ENCODE measurements at places on chromosomes 2 and 18.
A peak's percentile ranks its signal among the peaks of the same experiment; 100 is the strongest.

- no peak for DNase-seq
Measured at GRCh38 chr2:103977668-103978067, 876.2 kb upstream of the POU3F3 start.

DNA sequence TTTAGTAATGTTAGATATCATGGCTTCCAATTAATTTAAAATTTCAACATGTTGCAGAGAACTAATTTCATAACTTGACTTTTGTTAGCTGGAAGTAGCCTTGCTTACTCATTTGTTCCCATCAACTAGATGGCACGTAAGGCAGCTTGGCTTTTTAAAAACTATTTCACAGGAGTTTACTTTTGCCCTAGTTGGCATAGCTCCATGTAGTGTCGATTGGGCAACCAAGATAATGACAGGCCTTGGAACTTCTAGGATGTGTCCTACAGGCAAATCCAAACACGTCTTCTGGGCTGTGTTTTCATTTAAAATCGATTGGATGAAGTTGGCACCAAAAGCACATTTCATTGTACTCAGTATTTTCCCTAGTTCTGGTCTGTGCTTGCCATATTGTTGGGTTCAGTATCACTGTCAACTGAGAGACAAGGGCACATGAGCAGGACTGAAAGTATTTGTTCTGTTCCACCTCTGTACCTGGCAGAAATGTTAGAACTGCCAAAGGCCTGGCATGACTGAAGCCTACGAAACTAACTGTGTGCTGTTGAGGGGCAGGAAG lies 29.4 kb downstream of the HADHB start:
- DNase-seq, result peak; percentile 65

DNA sequence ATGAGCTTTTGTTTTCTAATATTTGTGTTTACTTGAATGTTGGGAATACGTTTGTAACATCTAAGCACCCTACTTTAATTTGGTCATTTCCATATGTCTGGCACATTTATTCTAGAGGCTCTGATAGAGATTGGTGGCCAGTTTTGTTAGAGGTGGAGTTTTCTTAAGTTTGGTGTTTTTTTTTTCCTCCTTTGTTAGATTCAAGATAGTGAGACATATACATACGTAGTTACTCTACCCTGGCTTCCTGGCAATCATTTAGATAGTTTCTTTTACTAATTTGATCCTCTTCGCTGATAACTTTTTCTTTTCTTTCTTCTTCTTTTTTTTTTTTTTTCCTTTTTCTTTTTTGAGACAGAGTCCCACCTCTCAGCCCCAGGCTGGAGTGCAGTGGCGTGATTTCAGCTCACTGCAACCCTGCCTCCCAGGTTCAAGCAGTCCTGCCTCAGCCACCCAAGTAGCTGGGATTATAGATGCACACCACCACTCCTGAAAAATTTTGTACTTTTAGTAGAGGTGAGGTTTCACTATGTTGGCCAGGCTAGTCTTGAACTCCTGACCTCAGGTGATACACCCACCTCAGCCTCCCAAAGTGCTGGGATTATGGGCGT lies 26.6 kb downstream of the SMCHD1 start:
- DNase-seq, result no peak

- DNase-seq, result no peak
Measured at GRCh38 chr2:175154661-175155082, 13.3 kb downstream of the ATF2 start.

DNA sequence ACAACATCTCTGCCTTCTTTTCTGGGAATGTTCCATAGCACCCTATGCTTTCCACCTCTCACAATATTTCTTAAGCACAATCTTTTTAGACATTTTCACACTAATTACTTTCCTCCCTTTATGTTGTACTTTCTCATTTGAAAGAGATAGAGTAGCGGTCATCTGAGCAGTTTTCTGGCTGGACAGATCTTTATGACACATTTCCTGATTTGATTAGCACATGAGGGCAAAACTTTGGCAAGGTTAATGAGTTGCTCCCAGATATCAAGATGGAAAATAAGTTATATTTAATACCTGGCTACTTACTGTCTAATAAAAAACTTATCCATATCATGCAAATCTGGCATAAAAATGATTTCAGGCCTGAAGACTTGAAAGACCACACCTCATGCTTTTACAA lies 723.9 kb downstream of the SOCS6 start:
- DNase-seq, result no peak

GRCh38 chr2:154771664-154772284 lies 73.3 kb downstream of the KCNJ3 start:
- no peak for DNase-seq

DNA sequence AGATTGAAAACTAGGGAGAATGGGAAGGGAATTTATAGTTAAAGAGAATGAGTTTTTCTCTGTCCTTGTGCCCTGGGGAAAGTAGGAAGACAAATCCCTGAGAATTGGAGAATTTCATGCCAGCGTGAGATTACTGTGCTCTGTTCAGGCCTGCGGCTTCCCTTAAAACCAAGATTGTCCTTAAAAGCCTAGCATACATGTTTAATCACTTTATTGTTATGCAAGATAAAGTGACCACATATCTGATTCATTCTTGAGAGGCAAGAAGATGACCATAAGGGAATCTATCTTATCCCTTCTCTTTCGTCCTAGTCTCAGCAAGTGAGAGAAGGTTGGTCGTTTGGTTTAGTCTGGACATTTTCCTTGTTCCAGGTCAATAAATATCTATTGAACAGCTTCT lies 75.9 kb downstream of the ADCYAP1 start:
- no peak for DNase-seq

- no peak for DNase-seq
Measured at GRCh38 chr2:1476617-1477195, 63.4 kb downstream of the TPO start.

GRCh38 chr2:242069018-242069417 lies 199.5 kb downstream of the RTP5 start:
- DNase-seq, result no peak

DNA sequence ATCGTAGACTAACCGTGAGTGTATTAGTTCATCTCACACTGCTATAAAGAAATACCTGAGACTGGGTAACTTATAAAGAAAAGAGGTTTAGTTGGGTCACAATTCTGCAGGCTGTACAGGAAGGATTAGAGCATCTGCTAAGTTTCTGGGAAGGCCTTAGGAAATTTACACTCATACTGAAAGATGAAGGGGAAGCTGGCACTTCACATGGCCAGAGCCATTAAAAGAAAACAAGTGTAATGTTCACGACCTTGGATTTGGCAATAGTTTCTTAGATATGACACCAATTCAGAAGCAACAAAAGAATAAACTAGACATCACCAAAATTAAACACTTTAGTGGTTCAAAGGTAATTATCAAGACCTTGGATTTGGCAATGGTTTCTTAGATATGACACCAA lies 23.8 kb downstream of the ABCB11 start:
- DNase-seq, result no peak

- no peak for DNase-seq
Measured at GRCh38 chr18:35511833-35512232, 14.1 kb upstream of the INO80C start.

DNA sequence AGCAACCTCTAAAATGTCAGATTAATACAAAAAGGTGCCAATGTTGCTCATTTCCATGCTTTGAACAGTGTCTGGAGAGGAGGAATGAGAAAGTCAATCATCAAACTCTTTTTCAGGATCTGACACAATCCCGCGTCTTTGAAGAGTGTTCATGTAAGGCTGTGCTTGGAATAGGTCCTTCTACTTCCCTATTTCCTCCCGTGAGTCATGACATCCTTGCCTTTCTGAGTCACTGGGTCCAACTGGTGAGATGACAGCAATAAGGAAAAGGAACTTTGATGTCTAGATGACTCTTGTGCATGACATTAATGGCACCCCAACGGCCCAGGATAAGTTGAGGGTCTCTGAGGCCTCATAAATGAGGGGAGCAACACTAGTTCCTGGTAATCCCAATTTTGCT lies 109.0 kb upstream of the CELF4 start:
- peak; percentile 63 for DNase-seq

DNA sequence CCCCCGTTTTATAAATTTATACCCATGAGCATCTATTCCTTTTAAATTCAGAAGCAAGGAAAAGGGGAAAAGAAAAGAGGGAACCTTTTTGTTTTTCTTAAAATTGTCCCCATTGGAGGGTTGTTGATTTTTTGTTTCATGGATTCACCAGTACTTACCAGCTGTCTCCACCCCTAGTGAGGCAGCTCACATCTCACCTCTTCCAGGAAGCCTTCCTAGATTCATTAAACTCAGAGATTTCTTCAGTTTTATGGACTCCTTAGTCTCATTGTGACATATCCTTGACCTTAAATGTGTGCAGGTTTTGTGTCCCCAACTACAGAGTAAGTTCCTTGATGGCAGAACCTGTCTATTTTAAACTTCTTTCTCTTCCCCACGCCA lies 35.9 kb downstream of the EFR3B start:
- DNase-seq, result no peak

GRCh38 chr2:207225773-207226172 lies 60.0 kb upstream of the KLF7 start:
- DNase-seq, result no peak

DNA sequence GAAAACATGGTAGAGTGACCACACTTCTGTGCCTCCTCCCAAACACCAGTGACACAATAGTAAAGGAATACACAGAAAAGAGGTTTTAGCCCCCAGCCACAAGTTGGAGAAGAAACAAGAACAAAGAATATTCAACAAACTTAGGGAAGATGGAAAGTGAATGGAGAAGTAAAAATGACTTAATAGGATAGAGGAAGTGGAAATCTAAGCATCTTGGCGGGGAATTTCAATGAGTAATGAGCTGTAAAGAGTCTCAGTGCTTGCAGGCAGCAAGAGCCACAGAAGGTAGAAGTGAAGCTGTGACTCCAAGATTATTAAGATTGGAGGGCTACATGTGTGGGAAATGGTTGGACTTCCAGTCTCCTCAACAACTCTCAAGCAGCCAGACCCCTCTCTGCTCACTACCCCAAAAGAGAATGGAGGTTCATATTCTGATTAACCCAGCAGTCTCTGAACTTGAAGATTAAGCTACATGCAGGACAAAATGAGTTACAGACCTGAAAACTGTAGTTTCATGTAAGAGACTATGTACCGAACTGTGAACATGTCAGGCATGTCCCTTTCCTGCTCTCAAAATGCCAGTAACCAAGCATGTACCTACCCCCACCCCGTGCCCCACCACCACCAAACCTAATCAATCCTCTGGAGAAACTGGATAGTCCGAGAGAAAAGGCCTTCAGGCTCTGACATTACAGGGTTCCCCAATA lies 16.9 kb upstream of the HNRNPLL start:
- DNase-seq, result peak; percentile 96

GRCh38 chr2:178477443-178478129 lies 814 bp downstream of the FKBP7 start:
- no peak for DNase-seq

GRCh38 chr18:58287353-58288274 lies 243.6 kb downstream of the NEDD4L start:
- DNase-seq, result no peak

DNA sequence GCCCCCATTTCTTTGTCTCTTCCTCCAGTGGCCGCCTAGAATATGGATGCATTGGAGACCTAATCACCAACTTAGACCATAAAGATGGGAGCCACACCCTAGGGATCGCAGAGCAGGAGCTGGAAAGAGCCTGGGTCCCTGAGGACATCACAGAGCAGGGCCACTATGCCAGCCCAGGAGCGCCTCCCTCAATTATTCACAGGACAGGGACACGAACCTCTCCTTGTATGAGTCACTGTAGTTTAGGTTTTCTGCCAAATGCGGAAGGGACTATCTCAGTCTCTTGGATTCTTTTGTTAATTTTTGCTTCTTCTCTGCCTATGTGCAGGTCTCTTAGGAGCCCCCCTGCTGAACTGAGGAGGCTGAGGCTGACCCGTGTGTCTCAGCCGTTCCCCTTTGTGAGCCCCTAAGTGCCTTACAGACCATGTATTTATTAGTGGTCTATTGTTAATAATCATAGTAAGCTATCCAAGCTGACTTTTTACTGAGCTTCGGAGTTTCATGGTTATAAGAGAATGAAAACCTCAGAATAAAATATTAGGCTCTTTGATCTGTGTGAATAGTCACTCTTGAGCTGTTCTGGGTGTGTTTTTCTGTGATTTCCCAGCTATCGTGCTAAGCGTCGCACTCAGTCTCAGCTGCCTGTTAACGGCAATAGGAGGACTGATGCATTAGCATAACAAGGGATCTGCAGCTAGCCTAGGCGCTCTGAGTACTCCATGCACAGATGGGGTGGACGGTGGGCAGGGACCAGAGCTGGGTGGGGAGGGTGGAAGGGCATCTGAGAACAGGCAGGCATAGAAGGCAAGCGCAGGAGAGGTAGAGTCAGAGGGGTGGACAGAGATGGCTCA lies 12.7 kb upstream of the PTPN4 start:
- DNase-seq, result no peak

GRCh38 chr2:225083276-225083675 lies 41.0 kb upstream of the DOCK10 start:
- no peak for DNase-seq

- peak; percentile 32 for DNase-seq
Measured at GRCh38 chr18:10131460-10132395, 217.9 kb downstream of the VAPA start.

- DNase-seq, result no peak
Measured at GRCh38 chr18:49014605-49015267, 64.0 kb upstream of the SMAD7 start.

DNA sequence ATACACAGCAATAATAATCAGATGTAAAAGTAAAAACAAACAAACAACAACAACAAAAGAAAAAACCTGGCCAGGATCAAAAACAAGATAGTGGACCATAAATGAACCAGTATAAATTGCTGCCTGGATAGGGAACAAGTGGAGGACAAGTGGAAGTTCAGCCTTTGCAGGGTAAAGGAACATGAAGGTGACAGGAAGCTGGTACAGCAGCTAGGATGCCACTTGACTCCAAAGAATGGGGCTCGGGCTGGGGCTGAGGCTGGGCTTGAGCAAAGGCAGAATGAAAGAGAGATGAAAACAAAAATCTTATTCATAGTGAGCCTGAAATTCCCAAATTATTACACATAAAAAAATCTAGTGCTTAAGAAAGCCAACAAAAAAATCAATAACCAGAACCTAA lies 146.5 kb downstream of the CDH2 start:
- DNase-seq, result no peak

DNA sequence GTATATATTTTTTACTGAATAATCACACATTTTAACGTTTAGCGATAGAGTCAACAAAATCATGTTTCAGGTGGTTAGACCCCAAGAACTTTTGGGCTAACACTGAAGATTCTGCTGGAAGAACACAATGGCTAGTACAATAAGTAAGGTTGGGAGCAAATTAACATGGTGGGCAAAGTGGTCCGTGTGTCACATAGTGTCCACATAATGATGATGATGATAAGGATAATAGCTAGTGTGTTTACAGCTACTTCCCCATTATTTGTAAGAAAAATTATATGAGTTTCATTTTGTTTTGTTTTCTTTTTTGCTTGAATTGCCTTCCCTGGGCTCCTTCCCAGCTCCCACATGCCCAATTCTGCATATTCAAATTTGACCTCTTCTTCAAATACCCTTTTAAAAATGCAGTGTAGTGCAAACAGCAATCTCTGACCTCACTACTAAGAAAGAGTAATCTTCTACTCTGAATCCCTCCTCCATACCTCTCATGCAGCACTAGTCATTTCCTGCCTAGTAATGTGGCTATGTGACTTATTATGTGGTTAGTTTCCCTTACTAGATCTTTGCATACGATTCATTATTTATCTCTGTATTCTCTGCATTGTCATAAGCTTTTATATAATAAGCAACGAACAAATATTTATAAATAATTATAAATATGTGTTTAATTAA lies 16.9 kb upstream of the VPS54 start:
- DNase-seq, result peak; percentile 90

All from suppressor macrophage treated with lipopolysaccharide for 1 hour (primary cell).